A549 treated with ZK216348 at 1 μM for 4 hours (cell line): ENCODE measurements at places on chromosomes 4 and X. TPM values are rescaled to one million over a fixed set of nuclear protein-coding genes. Genes with fewer than 3 reads are reported as not detected.

Gene STK32B
- 17.7 to 21.4 TPM (median 18.0 TPM) in 5 replicates for total RNA-seq

Gene LIMCH1
- 34.0 to 50.5 TPM (median 47.3 TPM) in 5 replicates for total RNA-seq

Gene PAGE4
- not detected in 5 replicates for total RNA-seq

Gene ANKRD17
- 19.9 to 26.4 TPM (median 21.2 TPM) in 5 replicates for total RNA-seq

Gene JAKMIP1
- total RNA-seq, result not detected in 5 replicates

Gene RENBP
- total RNA-seq, result 0.38 TPM in 1 of 5 replicates, not detected in the others

Gene SSX3
- total RNA-seq, result not detected in 5 replicates

Gene TGIF2LX
- total RNA-seq, result not detected in 5 replicates

Gene DDIT4L
- total RNA-seq, result 0.32 to 0.57 TPM (median 0.35 TPM) in 5 replicates

Gene PASD1
- total RNA-seq, result not detected in 5 replicates

Gene TMPRSS11F
- not detected in 5 replicates for total RNA-seq

Gene ZCCHC18
- total RNA-seq, result 0.29 to 0.51 TPM in 2 of 5 replicates, not detected in the others

Gene FAM193A
- 6.6 to 10.2 TPM (median 9.6 TPM) in 5 replicates for total RNA-seq

Gene SPANXD
- total RNA-seq, result 0.46 TPM in 1 of 5 replicates, not detected in the others

Gene NPY1R
- total RNA-seq, result 0.11 TPM in 1 of 5 replicates, not detected in the others
